ENCODE measurements at places on chromosomes 11 and 22.

- DNase-seq = no peak
Observed at GRCh38 chr11:70057080-70057479, 21.0 kb upstream of the ANO1 start.

DNA sequence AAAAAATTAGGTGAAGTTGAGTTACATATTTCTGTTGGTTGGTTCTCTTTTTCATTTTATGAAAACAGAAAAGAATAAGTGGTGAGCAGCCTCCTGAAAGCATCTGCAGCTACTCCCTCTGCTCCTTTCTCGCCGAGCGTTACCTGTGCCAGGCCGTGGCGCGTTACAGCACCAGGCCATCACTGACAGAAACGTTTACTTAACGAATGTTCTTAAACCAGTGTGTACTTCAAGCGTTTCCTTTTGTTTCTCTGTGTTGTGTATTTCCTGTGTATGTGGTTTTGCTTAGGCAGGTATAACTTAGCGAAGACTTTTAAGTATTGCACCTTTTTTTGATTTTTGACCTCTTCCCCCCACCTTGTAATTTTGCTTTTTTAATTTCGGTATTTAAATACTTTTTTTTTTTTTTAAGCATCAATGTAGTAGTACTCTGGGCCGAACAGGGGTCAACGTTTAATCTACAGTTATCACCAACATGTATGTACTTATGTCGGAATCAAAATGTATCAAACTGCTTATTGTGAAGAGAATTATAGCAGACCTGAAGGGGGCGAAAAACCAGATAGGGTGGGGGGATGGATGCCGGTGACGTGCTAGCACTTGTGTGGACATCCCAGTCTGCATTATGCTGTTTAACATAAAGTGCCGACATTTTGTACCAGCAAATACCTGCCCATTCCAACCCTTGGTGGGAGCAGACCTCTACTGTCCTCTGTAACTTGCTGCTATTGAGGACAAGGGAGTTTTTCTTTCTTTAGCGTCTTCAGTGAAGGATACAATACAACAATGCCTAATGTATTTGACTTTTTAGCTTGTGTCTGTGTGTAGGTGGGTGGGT lies 21.6 kb upstream of the ADSL start:
- no peak for DNase-seq

GRCh38 chr11:107840129-107840484 lies 18.5 kb downstream of the SLC35F2 start:
- no peak for DNase-seq

GRCh38 chr11:108852701-108853100 lies 187.8 kb downstream of the DDX10 start:
- DNase-seq = no peak

DNA sequence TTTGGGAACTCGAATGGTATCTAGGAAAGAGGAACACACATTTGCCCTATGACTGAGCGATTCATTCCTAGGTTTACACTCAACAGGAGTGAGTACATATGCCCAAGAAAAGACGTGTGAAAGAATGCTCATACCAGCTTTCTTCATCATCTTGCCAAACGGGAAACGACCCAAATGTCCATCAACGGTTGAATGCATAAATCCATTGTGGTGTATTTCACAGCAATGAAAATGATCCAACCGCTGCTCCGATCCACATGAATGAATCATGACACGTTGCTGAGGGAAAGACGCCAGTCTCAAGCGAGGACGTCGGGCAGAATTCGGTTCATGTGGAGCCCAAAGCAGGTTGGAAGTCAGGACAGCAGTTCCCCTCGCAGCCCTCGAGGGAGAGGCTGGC lies 71.5 kb downstream of the CYTH4 start:
- no peak for DNase-seq

DNA sequence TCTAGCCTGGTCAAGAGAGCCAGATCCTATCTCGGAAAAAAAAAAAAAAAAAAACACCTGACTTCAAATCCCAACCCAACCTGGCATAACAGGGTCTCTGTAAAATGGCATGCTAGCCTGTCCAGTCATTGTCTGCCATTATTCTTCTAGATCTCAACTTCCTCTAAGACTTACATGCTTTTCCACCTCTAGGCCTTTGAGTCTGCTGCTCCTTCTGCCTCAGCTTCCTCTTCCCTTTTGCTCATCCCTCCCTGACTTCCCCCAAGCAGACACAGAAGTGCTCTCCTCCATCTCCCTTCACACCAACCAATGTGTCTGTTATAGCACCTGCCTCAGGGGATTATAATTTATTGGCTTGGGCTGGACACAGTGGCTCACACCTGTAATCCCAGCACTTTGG lies 7.8 kb downstream of the STK33 start:
- no peak for DNase-seq

GRCh38 chr11:119168471-119169281 lies at the start of gene NLRX1:
TSS of gene NLRX1 (plus strand) at chr11:119168725. CDS start at chr11:119171404, 2,679 bp downstream.
- peak; percentile 81 for DNase-seq

- DNase-seq = no peak
Observed at GRCh38 chr22:38049812-38050619, 7.2 kb upstream of the PICK1 start.

DNA sequence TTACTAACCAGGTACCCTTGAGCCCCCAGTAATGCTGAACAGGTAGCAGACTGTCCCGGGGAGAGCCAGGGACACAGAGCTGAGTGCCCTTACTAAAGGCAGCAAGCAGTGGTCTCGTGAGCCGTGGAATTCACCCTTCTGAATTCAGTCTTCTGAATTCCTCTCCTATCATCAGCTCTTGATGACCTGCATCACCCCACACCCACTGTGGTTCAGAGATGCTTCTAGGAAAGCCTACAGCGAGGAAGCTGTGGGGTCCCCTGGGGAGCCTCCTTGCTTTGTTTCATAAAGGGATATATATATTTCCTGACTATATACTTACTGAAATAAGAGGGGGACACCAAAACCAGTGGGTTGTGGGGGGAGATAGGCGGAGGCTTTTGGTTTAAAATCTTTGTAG lies 2.6 kb downstream of the SPATA19 start:
- DNase-seq = no peak

Data from stimulated activated CD4-positive, alpha-beta T cell treated with anti-CD3 and anti-CD28 coated beads, Interleukin-4, amount 100 ng/mL, for 48 hours (primary cell).